Fibroblast of the aortic adventitia (primary cell): ENCODE measurements at places on chromosomes 4 and X. TPM values are rescaled to one million over a fixed set of nuclear protein-coding genes. Genes with fewer than 3 reads are reported as not detected.

PTPN13 gene
- total RNA-seq, result 41.6 and 67.6 TPM in 2 replicates

VCX3A gene
- not detected in 2 replicates for total RNA-seq

MAGEA10 gene
- not detected in 2 replicates for total RNA-seq

PRPS1 gene
- 37.9 and 60.9 TPM in 2 replicates for total RNA-seq

USP17L17 gene
- total RNA-seq, result not detected in 2 replicates

UGT2B10 gene
- not detected in 2 replicates for total RNA-seq
